ENCODE measurements at places on chromosomes 7 and 10.
A peak's percentile ranks its signal among the peaks of the same experiment; 100 is the strongest.

- no peak for DNase-seq
These were observed 253.5 kb downstream of the BAMBI start for GRCh38 chr10:28930514-28931495.

GRCh38 chr10:80739328-80739727, 201.6 kb downstream of the SH2D4B start:
- no peak for DNase-seq

DNA sequence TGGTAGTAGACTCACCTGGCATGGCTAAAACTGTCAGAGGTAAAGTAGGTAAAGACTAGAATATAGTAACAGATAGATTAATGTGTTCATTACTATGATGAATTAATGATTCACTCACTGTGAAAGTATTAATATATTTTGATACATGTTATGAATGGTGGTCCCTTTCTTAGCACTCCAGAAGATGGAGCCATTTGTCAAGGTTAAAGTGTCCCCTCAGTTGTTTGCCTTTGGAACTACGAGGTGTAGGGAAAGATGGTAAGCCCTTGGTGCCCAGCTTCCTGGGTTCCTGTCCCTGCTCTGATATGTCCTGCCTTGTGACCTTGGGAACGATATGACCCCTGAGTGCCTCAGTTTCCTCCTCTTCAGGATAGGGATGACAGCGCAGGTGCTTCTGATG, 49.4 kb downstream of the HTRA1 start:
- DNase-seq, result no peak

GRCh38 chr7:25597946-25598345, 369.7 kb upstream of the NPVF start:
- DNase-seq, result no peak

DNA sequence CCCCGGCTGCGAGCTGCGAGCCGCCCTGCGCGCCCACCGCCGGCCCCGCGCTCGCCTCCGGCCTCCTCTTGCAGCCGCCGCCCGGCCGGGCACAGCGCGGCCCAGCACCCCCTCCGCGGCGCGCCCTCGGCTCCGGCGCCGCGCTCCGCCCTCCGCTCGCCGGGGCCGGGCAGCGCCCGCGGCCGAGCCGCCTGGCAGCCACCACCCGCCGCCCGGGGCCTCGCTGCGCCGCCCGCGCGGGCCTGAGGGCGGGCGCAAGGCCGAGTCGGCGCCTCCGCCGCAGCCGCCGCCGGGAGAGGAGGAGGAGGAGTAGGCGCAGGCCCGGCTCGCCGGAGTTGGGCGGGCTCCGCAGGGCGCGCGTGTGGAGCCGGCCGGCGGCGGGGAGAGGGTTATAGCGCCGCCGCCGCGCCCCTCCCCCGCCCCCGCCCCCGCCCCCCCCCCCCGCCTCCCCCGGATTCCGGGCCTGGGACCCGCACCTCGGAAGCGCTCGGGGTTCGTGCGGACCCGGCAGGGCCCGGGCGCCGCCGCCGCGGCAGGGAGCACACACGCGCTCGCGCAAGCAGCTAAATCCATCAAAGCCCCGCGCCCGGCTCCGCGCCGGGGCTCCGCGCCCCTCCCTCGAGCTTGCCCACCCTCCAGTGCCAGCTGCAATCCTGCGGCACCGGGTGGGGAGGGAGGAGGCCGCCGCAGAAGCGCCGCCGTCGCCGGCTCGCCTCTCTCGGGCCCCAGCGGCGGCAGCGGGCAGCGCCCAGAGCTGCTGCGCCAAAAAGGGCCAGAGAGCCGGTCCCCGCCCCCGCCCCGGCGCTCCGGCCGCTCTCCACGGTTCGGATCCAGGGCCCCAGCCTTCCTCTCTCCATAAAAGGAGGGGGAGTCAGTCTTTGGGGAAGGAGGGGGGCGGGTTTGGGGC, at the start of gene PDGFA:
TSS of gene PDGFA (minus strand) at position 363 of the 907 bp plus-strand sequence. CDS start 845 bp downstream, outside the sequence.
- DNase-seq, result no peak

- peak; percentile 94 for DNase-seq
These were observed 32.9 kb upstream of the BPGM start for GRCh38 chr7:134613623-134614347.

GRCh38 chr7:43443381-43443780, 139.5 kb upstream of the STK17A start:
- DNase-seq, result no peak

GRCh38 chr10:70925377-70926225, 37.2 kb upstream of the PCBD1 start:
- DNase-seq, result no peak

DNA sequence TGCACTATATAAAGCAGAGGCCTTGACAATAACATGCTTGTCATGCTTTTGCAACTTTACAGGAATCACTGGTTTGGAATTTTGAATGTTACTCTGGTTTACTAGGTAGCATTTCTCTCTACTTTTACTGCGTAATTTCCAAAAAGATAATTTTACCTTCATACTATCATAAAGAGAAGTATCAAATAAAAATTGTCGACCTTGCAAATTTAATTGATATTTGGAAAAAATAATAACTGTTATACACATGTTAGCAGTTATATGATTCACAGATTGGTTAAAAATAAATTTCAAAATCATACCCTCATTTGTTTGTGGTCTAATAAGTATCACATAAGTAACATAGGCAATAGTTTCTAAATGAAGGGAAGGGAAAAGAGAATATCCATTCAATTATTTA, 228.5 kb upstream of the CACNA2D1 start:
- DNase-seq, result no peak

- no peak for DNase-seq
These were observed 35.5 kb downstream of the LYZL1 start for GRCh38 chr10:29324220-29324841.

- DNase-seq, result peak; percentile 29
These were observed 29.7 kb downstream of the VIM start for GRCh38 chr10:17257466-17258321.

DNA sequence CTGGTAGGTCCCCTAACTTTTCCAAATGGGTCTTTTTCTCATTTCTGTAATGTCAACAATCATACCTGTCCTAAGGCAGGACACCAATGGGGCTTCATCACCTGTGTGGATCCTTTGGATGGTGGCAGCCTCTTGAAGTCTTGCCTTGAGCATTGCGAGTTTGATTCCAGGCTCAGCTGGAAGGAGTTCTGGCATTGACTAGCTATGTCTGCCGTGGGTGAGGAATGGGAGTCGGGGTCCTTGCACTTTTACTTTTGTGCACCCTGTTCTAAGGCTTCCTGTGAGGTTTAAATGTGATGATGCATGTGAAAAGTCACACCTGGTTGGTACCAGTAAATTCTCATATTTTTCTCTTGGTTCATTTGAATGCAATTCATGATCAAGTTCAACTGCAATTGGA, 55.9 kb upstream of the CTBP2 start:
- no peak for DNase-seq

GRCh38 chr10:76388321-76389023, 957.0 kb downstream of the LRMDA start:
- peak; percentile 34 for DNase-seq

DNA sequence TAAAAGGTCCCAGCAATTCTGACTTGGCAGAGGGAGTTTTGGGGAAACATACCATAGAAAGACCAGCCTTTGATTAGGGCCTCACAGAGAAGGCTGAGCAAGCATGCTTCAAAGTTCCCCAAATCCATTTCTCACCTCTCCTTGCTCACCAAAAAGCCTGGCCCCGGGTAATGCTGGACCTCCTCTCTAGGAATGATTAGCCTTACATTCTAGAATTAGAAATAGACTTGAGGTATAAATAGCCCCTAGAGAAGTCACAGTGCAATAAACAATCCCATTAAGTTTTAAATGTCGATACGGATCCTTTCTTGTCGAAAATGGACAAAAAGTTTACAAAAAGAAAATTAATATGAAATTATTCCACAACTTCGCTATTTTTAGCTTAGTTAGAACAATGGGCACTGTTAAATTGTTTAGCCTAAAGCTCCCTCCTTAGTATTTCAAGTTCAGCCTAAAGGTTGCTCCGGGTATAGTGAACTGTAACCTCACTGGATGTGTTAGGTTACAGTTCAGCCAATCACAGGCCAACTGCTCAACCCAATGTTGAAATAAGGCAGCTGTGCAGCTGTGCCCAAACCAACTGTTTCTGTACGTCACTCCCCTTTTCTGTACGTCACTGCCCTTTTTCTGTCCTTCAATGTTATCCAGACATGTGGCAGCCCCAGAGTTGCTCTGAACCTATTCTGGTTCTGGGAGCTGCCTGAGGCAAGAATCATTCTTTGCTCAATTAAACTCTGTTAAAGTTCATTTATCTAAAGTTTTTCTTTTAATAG, 7.9 kb upstream of the GSDME start:
- no peak for DNase-seq

DNA sequence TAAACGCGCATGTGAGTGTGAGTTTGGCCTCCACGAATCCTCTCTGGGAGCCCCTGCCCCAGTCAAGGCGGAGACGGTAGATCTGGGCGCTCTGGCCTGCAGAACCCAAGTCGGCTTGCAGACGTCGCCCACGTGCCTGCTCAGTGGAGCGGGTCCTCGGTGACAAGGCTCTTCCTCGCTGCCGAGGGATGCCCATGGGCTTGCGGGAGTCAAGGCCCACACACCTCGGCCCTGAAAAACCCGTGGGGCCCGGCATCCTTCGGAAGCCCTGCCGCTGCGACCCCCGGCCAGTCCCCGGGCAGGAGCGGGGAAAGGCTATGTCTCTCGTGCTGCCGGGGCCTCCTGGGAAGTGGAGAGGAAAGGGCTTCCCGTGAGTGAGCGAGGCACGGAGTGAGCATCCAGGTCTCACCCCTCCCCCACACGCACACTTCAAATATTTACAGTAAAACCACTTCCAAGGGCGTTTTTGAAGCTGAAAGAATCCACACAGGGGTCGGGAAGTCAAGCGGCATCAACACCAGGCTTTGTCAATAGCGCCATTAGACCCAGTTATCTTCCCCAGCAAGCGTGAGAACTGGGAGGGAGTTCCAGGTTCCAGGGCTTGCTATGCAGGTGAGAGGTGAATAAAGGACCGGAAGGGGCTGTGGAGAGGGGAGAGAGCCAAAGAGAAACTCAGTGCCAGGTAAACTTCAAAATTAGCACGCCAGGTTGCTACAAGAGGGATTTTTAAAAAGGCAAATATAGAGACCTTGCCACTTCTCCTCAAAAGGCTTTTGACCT, 1.1 kb upstream of the MNX1 start:
- DNase-seq, result no peak

GRCh38 chr7:143002106-143002505, 24.8 kb downstream of the OR9A2 start:
- DNase-seq, result no peak
